Renal cortical epithelial cell (primary cell): ENCODE measurements at places on chromosomes 1 and 21. TPM values are rescaled to one million over a fixed set of nuclear protein-coding genes. Genes with fewer than 3 reads are reported as not detected.

GRCh38 chr21:42492201-42492600 is 3.8 kb downstream of the RSPH1 start:
- DNase-seq, result no peak

DNA sequence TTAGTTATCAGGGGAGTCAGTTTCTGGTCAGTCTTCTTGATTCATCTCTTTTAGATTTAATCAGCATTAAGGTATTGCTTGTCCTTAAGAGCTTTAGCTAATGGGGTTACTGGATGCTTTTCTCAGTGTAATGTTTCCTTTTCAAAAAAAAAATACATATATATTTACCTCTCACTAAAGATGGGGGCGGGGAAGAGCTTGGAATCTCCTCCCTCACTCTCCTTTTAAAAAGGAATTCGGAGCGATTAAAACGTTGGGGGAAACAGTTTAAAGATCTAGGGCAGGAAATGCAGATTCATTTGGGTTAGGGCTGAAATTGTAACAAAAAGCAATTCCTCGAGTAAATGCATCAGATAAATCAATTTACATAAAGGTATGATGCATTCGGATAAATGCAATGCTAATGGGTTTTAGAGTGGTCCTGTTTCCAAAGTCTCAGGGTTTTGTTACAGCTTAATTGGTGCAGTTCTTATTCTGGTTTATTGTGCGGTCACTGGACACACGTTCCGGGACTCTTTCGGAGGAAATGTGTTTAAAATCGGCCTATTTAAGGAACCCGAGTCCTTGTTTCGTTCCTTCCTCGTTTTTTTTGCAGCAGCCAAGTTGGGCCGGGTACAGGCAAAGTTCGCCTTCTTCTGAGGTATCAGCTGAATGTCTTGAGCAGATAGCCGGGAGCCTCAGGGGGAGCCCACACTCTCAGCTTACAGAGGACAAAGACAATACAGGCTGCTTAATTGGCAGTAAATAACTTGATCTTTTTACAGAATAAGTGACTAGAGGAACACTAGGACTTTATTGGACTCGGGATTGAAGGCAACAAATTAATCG is 1.6 kb downstream of the LMO4 start:
- no peak for DNase-seq

DNA sequence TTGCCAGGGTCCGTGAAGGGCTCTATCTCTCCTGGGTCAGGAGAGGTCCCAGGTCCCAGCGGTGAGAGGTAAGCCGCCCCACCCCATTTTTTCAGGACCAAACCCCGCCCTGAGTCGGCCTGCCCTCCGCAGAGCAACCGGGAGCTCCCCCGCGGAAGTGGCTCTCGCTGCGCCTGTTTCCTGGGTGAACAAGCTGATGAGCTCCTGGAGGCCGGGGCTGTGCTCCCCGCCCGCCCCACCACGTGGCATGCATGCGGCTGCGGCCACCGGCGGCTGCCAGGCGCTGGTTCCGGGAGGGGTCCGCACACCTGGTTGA is 32.0 kb downstream of the ZBTB17 start:
- no peak for DNase-seq

DNA sequence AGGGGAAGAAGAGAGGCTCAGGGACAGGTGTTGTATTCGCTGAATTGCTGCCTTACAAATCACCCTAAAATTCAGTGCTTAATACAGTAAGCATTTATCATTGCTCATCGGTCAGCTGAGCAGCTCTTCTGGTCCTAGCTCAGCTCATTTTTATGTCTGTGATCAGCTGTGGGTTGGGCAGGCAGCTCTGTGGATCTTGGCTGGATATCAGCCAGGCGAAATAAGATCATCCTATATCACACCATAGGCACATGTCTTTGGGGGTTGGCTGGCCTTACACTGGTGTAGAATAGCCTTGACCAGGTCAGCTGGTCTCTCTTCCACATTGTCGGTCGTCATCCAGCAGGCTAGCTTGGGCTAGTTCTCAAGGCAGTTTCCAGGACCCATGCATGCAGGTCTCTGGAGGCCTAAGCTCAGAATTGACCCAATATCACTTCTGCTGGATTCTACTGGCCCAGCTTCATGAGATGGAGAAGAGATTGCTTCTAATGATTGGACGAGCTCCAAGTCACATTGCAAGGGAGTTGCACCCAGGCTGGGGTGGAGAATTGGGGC is 448.6 kb downstream of the KIF26B start:
- DNase-seq, result no peak

GRCh38 chr1:96544831-96545221 is 176.8 kb upstream of the PTBP2 start:
- no peak for DNase-seq

The PCAT6 gene
- total RNA-seq, result 0.40 TPM in 1 of 2 replicates, not detected in the other

The CFH gene
- total RNA-seq, result 1.7 and 30.3 TPM in 2 replicates
